ENCODE measurements at places on chromosomes 3 and 15.

GRCh38 chr3:105747696-105748095, 121.1 kb downstream of the CBLB start:
- H3K27me3 ChIP-seq, result no peaks in the 10 kb centered on the region
- no peak overlapping the region for H3K4me3 ChIP-seq
- no peaks in the 10 kb centered on the region for H3K36me3 ChIP-seq
- no peak overlapping the region for H3K27ac ChIP-seq
- H3K4me1 ChIP-seq, result peaks cover 15% of the 10 kb centered on the region
- DNase-seq, result no peak

DNA sequence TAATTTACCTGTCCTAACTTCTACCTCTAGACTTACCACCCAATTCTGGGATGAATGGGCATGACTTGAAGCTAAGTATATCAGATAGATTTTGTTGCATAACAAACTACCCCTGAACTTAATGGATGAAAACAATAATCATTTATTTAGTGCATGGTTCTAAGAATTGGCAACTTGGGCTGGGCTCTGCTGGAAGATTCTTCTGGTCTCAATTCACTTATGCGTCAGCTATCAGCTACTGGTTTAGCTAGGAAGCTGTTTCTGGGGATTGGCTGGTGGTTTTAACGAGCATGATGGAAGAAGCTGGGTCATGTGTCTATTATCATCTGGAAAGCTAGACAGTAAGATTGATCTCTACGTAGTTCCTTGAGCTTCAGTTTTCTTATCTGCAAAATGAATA, 77.3 kb upstream of the LMCD1 start:
- no peak for DNase-seq
- no peaks in the 10 kb centered on the region for H3K4me1 ChIP-seq
- H3K27me3 ChIP-seq, result no peaks in the 10 kb centered on the region
- H3K36me3 ChIP-seq, result no peaks in the 10 kb centered on the region
- no peak overlapping the region for H3K4me3 ChIP-seq

- H3K27me3 ChIP-seq, result peaks cover 23% of the 10 kb centered on the region
- peak; percentile 85 for DNase-seq
- peak overlapping the region; percentile 58 for H3K4me3 ChIP-seq
- H3K36me3 ChIP-seq, result peaks cover 5% of the 10 kb centered on the region
- H3K4me1 ChIP-seq, result peaks cover 34% of the 10 kb centered on the region
Measured at GRCh38 chr15:64153480-64154367, 2.2 kb downstream of the SNX22 start.

DNA sequence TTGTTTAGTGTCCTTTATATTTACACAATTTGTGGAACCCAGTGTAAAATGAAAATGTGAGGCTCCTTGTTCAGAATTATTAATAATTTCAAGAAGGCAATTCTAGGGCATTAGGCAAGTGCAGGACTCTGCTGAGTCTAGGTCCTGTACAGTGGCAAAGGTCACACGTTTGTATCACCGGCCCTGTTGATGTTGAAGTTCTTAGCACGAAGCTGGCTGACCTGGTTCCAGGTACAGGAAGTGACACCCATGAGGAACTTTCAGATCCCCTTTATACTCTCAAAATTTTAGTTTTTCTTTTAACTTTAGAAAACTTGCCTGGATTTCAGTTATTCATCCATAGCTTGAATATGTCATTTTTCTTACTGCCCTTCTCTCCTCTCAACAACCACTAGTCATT, 349.4 kb downstream of the CNTN6 start:
- H3K27ac ChIP-seq, result no peak overlapping the region
- no peak for DNase-seq

- DNase-seq, result no peak
- no peaks in the 10 kb centered on the region for H3K36me3 ChIP-seq
- no peak overlapping the region for H3K4me3 ChIP-seq
- no peaks in the 10 kb centered on the region for H3K4me1 ChIP-seq
- no peaks in the 10 kb centered on the region for H3K27me3 ChIP-seq
Measured at GRCh38 chr3:160601288-160601687, 35.9 kb upstream of the KPNA4 start.

DNA sequence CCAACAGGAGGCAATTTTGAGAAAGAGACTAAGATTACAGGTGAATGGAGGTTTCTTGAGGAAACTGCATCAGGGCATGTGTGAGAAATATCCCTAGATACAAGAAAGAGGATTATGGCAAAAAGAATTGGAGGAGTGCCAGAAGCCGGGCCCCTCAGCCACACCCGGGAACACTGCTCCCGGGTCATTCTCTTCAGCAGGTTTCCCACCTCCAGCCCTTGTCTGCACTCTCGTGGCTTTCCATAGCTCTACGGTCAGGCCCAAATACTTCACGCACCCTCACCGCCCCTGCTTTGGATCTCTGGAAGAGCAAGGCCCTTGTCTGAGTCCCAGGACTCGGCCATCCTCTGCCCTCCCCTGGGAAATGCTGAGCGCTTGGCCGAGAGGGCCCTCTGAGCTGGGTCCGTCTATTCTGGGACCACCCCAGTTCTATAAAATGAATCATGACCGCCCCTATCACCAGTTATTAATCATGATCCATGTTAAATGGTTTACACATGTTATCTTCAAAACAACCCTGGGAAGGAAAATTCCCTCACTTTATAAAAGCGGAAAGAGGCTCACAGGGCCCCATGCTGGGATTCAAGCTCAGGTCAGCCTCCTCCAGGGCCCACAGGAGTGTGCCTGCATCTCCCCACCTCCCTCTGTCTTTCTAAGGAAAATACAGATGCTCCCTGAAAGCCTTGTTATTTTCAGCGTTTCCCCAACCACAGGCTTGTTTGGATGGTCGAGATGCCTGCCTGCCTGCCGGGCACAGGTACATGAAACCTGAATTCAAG, 38.8 kb upstream of the SPTBN5 start:
- no peak overlapping the region for H3K4me3 ChIP-seq
- no peaks in the 10 kb centered on the region for H3K36me3 ChIP-seq
- H3K27me3 ChIP-seq, result no peaks in the 10 kb centered on the region
- peaks cover 37% of the 10 kb centered on the region for H3K4me1 ChIP-seq

- H3K4me3 ChIP-seq, result no peak overlapping the region
- no peaks in the 10 kb centered on the region for H3K4me1 ChIP-seq
- peak; percentile 49 for DNase-seq
- H3K27me3 ChIP-seq, result peaks cover 54% of the 10 kb centered on the region
Measured at GRCh38 chr15:74307827-74308811, 59.3 kb downstream of the CYP11A1 start.

DNA sequence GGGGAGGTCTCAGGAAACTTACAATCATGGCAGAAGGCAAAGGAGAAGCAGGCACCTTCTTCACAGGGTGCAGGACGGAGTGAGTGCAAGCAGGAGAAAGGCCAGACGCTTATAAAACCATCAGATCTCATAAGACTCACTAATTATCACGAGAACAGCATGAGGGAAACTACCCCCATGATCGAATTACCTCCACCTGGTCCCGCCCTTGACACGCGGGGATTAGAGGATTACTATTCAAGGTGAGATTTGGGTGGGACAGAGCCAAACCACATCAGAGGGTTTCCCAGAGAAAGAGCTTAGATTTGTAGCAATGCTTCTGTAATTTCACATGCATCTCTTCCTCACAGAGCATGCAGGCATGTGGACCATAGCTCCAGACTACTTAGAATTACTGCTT, 615.7 kb upstream of the UBE2E2 start:
- no peak for DNase-seq
- no peaks in the 10 kb centered on the region for H3K4me1 ChIP-seq
- H3K27me3 ChIP-seq, result no peaks in the 10 kb centered on the region
- H3K36me3 ChIP-seq, result no peaks in the 10 kb centered on the region
- no peak overlapping the region for H3K4me3 ChIP-seq

DNA sequence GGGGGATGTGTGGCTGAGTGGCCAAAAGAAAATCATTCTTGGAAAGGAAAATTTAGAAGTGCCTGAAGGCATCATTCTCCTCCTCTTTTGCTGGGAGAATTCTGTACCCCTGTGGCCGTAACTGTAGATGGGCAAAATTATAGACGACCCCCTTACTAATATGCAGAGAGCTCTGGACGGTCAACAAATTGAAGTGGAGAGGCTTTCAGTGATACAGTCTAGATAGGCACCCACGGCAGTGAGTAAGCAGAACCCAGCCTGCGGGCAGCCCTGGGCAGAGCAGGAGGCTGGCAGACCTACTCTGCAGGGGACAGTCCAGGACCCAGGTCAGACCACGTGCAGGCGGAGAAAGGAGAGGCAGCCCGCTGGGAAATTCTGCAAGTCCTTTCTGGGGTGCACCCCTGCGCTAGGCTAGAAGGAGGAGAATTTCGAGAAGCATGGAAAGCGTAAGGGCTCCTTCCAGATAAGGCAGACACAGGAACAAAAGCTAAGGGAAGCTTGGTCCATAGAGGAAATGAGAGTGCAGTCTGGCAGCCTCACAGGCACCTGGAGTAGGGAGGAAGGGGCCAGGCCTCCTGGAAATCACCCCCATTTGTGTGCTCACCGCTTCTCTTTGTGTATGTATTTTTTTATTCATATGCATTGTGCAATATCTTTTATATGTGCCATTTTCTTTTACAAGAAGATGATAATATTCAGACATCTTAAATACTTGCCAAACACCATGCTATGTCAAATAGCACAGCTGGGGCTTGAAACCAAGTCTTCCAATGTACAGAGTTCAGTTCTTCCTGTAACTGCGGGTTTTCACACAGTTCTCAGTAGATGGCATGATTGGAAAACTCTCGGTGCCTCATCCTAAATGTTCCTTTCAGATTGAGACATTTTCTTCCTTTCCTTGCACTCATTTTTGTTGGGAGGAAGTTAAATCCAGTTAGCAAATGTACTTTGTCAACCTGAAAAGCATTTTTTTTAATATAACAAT, 40.2 kb downstream of the LRRK1 start:
- H3K4me3 ChIP-seq, result no peak overlapping the region
- no peak for DNase-seq
- H3K36me3 ChIP-seq, result no peaks in the 10 kb centered on the region

- H3K36me3 ChIP-seq, result no peaks in the 10 kb centered on the region
- H3K4me3 ChIP-seq, result no peak overlapping the region
- no peak for DNase-seq
- no peaks in the 10 kb centered on the region for H3K27me3 ChIP-seq
- peaks cover 31% of the 10 kb centered on the region for H3K4me1 ChIP-seq
Measured at GRCh38 chr3:114411811-114412803, 118.3 kb downstream of the TIGIT start.

DNA sequence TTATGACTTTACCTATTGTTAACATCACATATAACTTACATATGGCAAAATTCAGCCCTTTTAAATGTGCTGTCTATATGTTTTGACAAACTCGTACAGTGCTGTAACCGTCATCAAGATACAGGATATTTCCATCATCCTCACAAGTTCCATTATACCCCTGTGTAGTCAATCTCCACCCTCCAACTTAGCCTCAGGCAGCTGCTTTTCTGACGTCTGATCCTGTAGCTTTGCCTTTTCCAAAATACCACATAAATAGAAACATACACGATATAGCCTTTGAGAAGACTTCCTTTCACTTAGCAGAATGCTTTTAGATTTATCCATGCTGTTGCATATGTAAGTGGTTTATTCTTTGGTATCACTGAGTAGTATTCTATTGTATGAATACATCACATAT, 47.1 kb downstream of the SLC12A1 start:
- no peak overlapping the region for H3K27ac ChIP-seq
- no peaks in the 10 kb centered on the region for H3K27me3 ChIP-seq
- H3K4me1 ChIP-seq, result no peaks in the 10 kb centered on the region
- H3K36me3 ChIP-seq, result no peaks in the 10 kb centered on the region

GRCh38 chr3:161082063-161082462, 23.1 kb downstream of the B3GALNT1 start:
- H3K4me1 ChIP-seq, result peaks cover 4% of the 10 kb centered on the region
- H3K27me3 ChIP-seq, result no peaks in the 10 kb centered on the region
- DNase-seq, result no peak
- H3K27ac ChIP-seq, result no peak overlapping the region

DNA sequence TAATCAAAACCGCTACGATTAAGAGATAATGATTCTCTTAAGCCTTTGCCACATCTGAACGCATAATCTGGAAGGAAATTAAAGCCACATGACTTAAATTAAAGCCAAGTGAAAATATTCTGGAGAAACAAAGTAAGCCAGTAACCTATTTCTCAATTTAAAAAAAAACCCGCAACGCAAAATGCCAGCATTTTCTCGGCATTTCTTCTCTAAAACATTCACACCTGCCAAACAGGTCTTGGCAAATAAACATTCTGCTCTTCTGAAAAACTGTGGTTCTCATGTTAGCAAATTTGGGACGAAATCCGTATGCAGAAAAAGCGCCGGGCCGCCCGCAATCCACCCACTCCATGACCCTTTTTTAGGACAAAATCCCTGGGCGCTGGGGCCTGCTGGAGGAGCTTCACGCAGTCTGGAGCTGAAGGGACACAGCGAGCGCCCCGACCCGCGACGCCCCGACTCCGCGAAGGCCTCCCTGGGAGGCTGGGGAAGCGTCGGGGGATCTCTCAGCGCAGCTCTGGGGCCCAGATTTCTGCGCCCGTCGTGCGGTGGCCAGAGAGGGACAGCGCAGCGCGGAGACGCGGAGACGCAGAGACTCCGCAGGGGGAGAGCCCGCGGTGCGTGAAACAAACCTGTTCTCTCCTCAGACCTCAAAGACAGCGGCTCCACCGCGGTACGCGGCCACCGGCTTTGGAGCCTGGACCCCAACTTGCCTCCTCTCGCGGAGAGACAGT, 471 bp downstream of the NKIRAS1 start:
- H3K27ac ChIP-seq, result peak overlapping the region; percentile 89
- H3K4me1 ChIP-seq, result peaks cover 52% of the 10 kb centered on the region
- peak; percentile 8 for DNase-seq
- no peaks in the 10 kb centered on the region for H3K36me3 ChIP-seq
- H3K4me3 ChIP-seq, result peak overlapping the region; percentile 93

- no peaks in the 10 kb centered on the region for H3K4me1 ChIP-seq
- no peak for DNase-seq
- peaks cover 4% of the 10 kb centered on the region for H3K36me3 ChIP-seq
Measured at GRCh38 chr15:90481023-90481422, 48.7 kb upstream of the CRTC3 start.

DNA sequence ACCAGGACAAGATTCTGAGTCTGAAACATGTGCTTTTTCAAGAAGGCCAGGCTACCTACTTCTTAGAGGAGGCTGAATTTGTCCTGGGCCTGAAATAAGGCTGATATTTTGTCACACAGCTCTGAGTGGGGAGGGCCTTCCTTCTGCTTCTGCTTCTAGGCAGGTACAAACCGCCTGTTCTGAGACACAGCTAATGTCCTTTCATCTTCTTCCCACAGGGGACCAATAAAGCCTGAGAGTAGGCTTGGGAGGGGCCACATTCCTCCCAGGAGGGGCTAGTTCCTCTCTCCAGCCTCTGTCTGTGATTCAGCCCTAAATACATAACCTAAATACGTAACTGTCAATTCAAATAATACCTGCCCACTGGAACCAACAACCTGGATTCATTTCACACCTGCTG, 34.8 kb downstream of the CRYGS start:
- H3K36me3 ChIP-seq, result no peaks in the 10 kb centered on the region
- DNase-seq, result no peak
- no peaks in the 10 kb centered on the region for H3K27me3 ChIP-seq
- no peak overlapping the region for H3K4me3 ChIP-seq
